ENCODE measurements at places on chromosomes 6 and 20.
A peak's percentile ranks its signal among the peaks of the same experiment; 100 is the strongest.

- no peak for DNase-seq
These were observed 130.0 kb downstream of the FOXC1 start for GRCh38 chr6:1739680-1740079.

GRCh38 chr6:36414481-36414880 lies 27.0 kb upstream of the ETV7 start:
- DNase-seq, result no peak

DNA sequence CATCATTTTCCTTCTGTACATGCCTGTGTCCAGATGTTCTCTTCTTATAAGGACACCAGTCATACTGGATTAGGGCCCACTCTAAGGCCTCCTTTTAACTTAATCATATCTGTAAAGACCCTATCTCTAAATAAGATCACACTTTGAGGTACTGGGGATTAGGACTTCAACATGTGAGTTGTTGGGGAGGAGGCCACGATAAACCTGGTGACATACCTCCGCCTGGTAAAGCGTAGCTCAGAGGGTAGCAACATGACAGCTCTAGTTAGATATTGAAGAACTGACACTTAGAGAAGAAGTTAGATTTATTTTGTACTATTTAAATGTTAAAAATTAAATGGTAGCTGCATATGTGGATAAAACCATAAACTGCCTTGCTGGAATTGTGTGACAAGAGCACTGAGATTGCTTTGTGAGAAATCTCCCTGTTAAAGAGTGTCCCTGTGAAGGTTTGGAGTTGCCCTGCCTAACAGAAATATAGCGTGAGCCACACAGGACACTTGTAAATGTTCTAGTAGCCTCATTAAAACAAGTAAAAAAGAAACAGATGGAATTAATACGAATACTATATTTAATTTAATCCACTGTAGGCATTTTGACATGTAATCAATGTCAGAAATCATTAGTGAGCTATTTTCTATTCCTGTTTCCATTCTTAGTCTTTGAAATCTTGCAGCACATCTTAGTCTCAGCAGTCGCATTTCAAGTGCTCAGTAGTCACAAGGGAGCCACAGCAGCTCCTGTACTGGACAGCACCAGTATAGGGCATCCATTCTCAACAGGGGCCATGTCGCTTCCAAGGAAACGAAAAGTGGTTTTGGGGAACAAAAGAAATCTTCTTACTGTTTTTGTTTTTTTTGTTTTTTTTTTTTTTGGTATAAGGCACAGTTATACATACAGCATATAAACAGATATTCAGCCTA lies 13.4 kb downstream of the PLCB1 start:
- no peak for DNase-seq

GRCh38 chr6:14393910-14394309 lies 276.3 kb downstream of the CD83 start:
- no peak for DNase-seq

DNA sequence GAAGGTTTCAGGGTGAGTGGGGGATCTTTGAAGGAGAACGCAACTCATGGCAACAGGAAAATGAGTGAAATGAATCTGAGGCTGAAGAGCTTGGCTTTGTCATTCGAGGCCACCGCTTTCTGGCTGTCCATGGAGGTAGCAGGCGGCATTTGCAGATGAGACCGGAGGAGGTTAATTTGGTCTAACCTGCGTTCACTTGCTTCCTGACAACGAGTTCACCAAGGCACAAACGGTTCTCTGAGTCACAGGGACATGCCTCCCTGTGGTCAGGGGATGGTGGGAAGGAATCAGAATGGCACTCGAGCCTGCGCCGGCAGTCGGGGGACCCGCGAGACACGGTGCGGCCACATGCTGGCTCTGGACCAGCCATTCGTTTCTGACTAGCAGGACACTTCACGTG lies 75.0 kb downstream of the IRF4 start:
- no peak for DNase-seq

GRCh38 chr6:157659536-157660271 lies 163.3 kb upstream of the SNX9 start:
- no peak for DNase-seq

DNA sequence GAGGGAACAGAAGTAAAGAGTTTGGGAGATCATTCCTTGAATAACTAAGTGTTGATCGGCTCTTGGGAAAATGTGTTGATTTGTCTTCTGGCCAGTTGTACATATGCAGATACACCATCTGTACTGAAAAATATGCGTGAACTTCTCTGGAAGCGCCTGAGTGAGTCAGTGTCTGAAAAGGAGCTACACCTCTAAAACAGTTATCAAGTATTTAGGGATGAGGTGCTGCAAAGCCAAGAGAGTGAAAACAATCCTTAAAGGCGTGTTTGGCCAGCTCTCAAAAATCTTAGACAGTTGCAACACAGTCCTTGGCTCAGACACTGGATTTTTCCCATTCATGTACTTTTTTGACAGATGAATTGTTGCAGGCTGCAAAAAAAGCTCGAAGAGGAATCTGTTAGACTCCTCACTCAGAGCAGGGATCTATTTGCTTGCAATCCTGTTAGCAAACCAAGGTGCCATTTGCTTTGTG lies 61.3 kb downstream of the BMP6 start:
- peak; percentile 85 for DNase-seq

- DNase-seq, result peak; percentile 66
These were observed 192.2 kb downstream of the GJA10 start for GRCh38 chr6:90086517-90086916.

GRCh38 chr6:158783167-158783450 lies 36.1 kb downstream of the EZR start:
- no peak for DNase-seq

GRCh38 chr20:4713401-4713800 lies 8.3 kb upstream of the PRND start:
- peak; percentile 40 for DNase-seq

- no peak for DNase-seq
These were observed 57.3 kb upstream of the TRAF3IP2 start for GRCh38 chr6:111662794-111663593.

DNA sequence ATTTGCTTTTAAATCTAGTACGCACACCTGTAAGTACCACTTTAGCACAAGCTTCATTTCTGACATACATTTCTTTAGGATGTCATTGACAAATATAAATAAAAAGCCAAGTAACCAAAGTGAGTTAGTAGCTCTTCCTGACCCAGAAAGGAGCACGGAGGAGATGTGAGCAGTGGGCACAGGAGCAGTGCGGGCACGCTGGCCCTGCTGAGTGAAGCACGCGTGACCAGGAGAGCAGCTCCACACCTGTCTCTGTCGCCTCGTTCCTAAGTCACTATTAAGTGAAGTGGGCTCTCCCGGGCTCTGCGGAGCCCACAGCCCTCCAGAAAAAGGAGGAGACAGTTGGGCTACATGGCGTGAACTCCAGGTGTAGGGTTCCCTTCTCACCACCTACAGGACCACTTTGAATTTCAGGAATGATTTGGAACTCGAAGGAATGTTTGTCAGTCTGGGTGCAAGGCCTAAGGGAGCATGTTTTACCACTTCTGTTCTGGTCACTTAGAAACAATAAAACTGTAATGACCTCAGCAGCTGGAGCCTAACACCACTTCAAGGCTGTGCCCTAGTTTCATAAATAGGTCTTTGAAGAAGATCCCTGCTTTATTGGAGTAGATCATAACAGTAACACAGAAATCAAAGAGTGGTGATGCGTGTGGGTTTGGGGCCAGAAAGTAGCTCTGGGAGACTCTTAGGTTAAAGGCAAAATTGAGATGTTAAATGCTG lies 95.9 kb downstream of the FAM120B start:
- no peak for DNase-seq

DNA sequence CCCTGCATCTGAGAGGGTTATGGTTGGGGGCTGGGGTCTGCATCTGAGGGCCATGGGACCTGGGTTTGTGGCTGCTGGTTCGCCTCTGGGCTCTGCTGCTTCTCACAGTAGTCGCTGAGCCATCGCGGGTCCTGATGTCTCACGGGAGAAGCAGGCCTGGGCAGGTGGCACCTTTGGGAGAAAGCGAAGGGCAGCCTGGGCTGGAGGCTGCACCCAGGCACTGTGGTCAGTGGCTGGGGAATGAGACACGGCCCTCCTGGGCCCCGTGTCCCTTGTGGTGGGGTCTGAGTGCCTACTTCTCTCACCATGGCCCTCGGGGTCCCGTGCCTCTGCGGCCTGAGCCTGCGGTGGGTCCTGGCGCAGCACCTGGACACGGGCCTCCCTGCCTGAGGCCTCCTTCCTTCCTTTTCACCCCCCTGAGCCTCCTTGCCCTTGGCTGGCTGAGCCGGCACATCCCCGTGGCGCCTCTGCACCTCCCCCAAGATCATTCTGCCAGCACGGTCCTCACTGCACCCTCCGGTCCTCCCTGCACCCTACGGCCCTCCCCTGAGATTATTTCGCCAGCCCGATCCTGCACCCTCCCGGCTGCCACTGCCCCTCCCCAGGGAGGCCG lies 206.0 kb downstream of the ERMARD start:
- DNase-seq, result no peak

- peak; percentile 14 for DNase-seq
These were observed 43.3 kb downstream of the IRAK1BP1 start for GRCh38 chr6:78910591-78911171.

DNA sequence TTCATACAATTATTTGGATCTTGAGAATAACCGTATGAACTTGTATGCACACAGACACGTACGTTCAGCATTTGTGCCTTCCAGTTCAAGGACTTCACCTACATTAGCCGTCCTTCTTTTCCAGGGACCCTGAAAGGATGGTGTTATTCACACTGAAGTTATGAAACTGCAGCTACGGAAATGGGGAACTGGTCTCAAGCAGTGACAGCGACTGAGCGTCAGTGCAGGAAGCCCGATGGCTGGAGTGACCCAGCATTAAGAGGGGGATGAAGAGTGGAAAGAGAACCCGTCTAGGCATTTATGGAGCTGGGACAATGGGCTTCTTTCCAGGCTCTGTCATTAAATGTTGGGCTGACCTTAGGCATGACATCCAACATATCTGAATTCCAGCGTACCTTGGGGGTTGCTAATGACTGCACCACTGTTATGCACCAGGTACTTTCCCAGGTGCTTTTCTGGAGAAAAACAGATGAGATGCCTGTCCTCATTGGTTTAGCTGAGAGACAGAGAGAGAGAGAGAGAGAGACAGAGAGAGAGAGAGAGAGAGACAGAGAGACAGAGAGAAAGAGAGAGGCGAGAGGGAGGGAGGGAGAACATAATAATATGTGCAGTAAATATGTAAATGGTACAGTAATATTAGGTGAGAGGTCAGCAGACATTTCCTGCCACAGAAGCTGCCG lies 204.7 kb upstream of the EXOC2 start:
- DNase-seq, result no peak

DNA sequence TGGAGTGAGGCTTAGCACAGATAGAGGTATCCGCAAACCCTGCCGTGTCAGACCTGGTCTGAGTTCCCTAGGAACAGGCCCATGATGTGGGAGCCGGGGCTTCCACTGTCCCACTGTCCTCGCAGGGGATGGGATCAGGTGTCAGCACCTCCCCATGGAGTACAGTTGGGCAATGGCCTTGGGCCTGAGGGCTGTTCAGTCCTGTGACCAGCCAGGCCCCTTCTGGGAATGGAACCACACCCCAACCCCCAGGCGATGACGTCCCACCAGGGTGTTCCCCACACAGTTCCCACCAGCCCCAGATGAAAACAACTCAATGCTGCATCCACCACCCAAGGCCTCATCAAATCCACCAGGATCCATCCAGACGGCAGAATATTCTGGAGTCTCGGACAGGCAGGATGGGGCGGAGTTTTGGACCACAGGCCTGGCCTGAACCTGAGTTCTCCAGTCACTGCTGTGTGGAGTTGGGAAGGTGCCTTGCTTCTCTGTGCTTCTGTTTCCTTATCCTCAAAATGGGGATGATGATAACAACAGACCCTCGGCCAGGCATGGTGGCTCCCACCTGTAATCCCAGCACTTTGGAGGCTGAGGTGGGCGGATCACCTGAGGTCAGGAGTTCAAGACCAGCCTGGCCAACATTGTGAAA lies 62.2 kb downstream of the UBE2V1 start:
- no peak for DNase-seq

DNA sequence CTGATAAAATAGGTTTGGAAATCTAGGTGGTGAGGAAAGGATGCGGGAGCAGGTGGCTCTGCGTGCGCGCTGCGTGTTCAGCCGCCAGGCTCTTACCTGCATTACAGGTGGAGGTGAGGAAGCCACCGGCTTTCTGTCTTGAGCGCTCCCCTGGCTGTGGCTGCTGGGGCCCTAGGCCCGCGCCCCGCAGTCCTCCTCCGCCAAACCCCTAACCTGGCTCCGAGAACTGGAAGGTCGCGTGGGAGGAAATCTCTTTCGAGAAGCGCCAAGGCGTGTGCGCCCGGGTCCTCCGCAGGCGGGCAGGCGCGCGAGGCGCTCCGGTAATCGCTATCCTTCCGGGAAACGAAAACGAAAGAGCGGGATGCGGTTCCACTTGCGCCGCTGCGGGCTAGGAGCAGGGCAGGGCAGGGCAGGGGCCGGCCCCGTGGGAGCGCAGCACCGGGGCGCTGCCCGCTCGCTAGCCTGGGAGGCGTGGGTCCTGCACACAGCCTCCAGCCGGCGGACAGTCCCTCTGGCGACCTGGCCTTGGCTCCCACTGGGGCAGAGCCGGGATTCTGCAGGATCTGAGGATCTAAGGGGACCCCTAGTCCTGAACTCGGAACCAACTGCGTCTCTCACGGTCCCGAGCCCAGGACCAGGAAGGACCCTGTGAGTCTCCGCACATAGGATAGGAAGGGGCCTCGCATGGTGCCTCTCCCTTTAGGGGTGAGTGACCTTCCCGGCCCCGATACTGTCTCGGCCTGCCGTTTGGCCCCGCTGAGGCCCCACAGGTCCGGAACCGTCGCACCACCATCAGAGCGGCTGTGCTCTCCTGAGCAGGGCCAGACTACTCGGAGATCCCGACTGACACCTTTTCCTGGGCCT lies at the start of gene ETV7:
Gene ETV7 (minus strand): TSS at position 230 of the 864 bp plus-strand sequence. CDS start 128 bp downstream, at position 102.
- DNase-seq, result peak; percentile 26

DNA sequence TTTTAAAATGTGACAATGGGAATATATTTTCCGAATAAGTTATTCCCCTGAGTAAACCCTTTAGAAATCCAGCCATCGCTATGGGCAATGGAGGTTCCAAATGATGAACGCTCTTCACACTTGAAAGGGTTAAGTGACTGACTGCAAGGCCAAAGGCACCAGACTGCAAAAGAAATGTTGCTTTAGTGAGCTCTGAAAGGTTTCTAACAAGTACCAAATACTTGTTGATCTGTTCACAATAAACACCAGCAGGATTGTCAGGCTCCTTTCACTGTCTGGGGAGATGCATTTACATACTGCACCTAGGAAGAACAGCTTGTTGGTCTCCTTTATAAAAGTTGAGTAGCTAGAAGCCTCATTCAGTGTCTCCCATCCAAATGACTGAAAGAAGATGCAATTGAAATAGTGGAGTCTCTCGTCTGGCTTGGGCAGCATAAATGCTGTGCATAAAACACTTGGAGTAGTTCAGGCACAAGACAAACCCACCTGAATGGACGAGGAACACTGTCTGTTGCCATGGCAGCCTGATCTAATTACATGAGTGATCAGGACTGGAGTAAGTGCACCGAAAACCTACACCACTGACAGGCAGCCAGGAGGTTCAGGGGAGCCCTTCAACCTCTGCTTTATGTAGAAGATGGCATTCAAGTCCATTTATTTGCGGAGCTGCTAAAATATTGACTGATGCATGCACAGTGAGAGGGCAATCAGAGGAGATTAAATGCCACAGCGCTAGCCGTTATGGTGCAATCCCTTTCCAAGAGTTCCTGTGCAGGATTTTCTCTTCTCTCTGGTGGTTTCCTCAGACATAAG lies 2.9 kb downstream of the ATXN1 start:
- DNase-seq, result no peak
